CD8-positive, alpha-beta T cell (primary cell): ENCODE measurements at places on chromosomes 7 and 10.

DNA sequence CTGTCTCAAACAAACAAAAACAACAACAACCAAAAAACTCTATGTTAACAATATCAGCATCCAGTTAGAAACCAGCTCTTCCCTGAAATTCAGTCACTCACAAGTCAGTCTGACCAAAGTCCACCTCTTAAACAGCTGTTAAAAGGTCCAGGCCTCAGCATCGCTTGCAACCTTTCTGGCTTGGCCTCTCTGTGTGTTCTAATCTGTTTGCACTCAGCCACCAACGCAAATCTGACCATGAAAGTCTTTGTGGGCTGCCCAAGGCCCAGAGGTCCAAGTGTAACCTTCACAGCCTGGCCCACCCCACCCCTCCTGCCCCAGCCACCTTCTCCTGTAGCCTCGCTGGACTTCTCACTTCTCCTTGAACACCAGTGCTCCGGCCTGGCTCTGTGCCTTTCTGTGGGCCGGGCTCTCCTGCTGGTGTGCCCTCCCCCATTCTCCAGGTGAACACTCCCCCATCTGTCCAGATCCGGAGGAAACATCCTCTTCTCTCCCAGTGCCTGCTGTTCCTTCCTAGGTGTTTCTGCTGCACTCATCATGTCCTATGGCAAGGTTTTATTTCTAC is 72.2 kb upstream of the EFCAB10 start:
- DNase-seq, result no peak

GRCh38 chr7:39686261-39686924 is 63.0 kb downstream of the RALA start:
- no peak for DNase-seq

DNA sequence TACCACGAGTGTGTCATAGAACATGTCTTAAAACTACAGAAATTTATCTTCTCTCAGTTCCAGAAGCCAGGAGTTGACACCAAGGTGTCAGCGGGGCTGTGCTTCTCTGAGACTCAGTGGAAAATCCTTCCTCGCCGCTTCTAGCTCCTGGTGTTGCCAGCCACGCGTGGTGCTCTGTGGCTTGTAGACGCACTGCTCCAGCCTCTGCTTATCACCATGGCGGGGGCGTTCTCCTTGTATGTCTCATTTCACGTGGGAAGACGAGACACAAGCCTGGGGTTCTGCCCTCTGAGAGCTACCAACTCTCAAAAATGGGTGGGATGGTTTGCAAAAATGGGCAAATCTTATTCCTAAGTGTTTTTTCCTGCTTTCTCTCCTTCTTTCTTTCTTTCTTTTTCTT is 11.0 kb upstream of the GALNTL5 start:
- DNase-seq, result no peak

GRCh38 chr10:114653926-114654325 is 4.1 kb downstream of the ABLIM1 start:
- no peak for DNase-seq

GRCh38 chr7:75727881-75728593 is 10.7 kb downstream of the HIP1 start:
- peak; percentile 35 for DNase-seq

DNA sequence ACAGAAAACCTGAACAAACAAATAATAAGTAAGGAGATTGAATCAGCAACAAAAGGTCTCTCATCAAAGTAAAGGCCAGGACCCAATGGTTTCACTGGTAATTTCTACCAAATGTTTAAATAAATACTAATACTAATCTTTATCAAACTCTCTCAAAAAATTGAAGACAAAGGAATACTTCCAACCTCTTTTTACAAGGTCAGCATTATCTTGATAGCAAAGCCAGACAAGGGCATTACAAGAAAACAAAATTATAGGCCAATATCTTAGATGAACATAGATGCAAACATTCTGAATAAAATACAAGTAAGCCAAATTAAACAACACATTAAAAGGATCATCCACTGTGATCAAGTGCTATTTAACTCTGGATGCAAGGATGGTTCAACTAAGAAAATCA is 239.8 kb upstream of the TMEM72 start:
- DNase-seq, result no peak
